Amygdala (tissue), 56 donors: ENCODE measurements at places on chromosomes 4 and X.

GRCh38 chrX:13479452-13479813 lies 90.0 kb upstream of the EGFL6 start:
- no peak for DNase-seq

- DNase-seq: no peak
These were observed 218.8 kb downstream of the MGST2 start for GRCh38 chr4:139884438-139884837.

- no peak for DNase-seq
These were observed 66.5 kb downstream of the HTR2C start for GRCh38 chrX:114650351-114650750.

DNA sequence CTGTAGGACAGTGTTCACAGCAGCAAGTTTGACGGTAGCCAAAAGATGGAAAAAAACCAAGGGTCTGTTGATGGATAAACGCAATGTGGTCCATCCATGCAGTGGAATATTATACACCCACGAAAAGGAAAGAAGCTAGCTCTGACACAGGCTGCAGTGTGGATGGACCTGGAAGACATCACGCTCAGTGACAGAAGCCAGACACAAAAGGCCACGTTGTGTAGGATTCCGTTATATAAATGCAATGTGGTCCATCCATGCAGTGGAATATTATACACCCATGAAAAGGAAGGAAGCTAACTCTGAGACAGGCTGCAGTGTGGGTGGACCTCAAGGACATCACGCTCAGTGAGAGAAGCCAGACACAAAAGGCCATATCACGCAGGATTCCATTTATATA lies 105.5 kb upstream of the SHOX start:
- no peak for DNase-seq

GRCh38 chrX:47164420-47164819 lies 19.4 kb downstream of the RBM10 start:
- no peak for DNase-seq

GRCh38 chr4:61996943-61997342 lies 796.8 kb downstream of the ADGRL3 start:
- no peak for DNase-seq

DNA sequence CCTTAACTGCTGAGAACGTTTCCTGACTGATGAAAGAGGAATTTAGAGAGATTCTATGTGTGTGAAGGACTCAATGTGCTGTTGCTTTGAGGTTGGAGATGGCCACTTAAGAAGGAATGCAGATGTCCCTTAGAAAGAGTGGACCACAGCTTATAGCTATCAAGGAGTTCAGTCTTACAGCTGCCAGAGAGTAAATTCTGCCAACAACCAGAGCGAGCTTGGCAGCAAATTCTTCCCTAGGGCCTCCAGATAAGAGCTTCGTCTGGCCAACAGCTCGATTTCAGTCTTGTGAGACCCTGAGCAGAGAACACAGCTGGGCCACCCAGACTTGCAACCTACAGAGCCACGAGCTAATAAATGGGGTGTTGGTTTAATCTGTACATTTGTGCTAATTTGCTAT lies 21.8 kb downstream of the MID1 start:
- no peak for DNase-seq

- no peak for DNase-seq
These were observed 8.5 kb upstream of the AKAP17A start for GRCh38 chrX:1582686-1583437.

DNA sequence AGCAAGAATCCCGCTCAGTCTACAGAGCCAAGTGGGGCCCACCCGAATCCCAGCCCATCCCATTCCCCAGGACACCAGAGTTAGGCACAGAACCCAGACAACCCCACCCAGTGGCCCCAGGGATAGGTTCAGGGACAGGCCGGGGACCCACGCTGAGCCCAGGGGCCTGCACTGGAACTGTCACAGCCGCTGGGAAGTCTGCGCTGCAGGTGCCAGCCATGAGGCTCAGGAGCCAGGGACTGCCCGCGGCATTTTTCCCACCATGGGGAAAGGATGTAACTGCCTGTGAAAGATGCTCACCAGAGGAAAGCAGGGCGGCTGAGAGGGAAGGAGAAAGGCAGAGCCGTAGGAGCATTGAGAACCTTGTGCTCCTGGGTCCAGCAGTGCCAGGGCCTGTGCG lies 12.0 kb downstream of the EVC2 start:
- no peak for DNase-seq

DNA sequence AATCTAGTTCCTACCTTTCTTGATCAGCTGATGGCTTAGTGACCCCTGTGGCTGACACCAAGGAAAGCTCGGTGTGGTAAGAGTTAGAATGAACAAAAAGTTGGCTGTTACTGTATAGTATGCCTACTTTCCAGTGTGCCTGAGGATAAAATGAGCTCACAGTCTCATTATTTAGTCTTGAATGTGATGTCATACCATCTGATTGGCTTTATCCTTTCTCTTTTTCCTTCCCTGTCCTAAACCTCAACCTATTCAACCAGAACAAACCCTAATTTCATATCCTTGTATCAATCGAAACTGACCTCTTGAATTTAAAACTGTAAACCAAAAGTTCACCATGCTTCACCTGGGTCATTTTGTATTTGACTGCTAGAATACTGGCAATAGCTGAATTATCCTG lies 156.4 kb downstream of the PPARGC1A start:
- no peak for DNase-seq

- no peak for DNase-seq
These were observed 39.6 kb downstream of the KLF3 start for GRCh38 chr4:38703635-38704034.

DNA sequence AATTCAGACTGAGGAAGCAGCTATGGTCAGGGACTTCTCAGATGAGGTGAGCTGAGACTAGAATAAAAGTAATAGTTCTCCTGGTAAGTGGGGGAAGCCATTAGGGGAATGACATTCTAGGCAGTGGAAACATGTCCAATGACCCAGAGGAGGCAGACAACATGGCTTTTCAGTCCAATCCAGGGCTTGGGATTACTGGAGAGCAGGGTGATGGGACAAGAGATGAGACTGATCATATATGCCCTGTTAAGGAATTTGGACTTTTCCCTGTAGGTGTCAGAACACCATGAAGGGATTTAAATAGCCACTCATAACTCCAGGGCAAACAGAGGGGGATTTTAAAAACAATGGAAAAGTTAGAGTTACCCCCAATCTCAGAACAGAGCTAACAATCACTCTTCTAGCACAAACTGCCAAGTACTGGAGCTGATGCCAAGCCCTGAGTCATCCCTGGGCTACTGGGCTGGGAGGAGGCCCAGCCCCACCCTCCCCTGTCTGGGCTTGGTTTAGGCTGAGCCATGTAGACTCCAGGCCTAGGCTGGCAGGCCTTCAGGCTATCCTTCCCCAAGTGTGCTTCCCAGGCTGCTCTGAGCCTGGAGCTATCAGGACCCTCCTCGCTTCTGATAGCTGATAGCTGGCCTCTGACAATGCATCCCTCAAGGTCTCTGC lies 22.7 kb upstream of the MSN start:
- no peak for DNase-seq

DNA sequence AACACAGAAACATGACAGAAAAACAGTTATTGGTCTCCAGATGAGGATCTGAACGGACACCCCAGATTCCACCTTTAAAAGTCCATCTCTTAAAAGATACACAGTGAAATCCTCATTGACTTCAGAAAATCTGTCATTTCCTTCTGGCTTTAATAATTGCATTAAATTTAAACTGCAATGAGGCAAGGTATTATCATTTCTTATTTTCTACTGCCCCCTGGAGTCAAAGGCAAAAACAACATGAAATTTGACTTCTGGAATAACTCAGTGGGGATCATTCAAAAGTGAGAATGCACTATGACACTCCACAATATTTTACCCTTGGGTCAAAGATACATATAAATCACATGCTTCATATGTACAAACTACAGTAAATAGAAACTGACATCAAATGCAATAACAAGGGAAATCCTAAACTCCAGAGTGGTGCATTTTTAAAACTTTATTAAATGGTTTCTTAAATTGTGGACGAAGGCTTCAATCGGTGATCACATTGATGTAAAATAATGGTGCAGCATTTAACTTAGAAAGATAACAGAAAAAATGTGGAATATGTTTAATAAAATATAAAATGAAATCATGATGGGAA lies 56.4 kb upstream of the SPANXN1 start:
- no peak for DNase-seq

- no peak for DNase-seq
These were observed 115.8 kb upstream of the INPP4B start for GRCh38 chr4:142961866-142962265.

DNA sequence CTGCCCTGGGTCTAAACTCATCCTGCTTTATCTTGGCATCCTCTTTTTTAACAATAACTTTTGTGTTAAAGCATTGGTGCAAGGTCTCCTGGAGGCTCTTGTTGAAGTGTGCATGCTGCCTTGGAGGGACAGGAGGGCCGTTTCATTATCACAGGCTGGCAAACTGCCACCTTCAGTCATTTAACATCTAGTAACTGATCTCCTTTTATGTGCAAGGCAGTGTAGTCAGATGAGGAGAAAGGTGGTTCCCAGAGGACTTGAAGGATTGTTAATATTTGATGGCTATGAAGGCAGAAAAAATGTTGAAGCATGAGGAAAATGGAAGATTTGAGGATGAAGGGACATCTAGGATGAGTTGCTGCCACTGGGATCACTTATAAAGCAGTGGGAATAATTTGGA lies 439.4 kb downstream of the RAPGEF2 start:
- no peak for DNase-seq

DNA sequence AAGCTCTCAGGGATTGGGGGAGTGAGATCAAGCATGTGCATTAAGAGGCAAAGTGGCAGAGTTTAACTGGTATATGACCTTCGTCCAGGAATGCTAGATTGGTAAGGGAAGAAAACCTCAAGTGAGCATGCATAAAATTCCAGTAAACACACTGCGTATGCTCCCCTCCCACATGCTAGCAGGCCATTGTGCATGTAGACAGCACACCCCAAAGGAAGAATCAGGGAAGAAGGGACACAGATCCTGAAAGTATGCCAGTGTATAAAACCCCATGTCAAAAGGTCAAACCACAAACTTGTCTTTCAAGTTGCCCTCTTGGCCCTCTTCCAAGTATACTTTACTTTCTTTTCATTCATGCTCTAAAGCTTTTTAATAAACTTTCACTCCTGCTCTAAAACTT lies 405.2 kb upstream of the CNKSR2 start:
- DNase-seq: no peak

DNA sequence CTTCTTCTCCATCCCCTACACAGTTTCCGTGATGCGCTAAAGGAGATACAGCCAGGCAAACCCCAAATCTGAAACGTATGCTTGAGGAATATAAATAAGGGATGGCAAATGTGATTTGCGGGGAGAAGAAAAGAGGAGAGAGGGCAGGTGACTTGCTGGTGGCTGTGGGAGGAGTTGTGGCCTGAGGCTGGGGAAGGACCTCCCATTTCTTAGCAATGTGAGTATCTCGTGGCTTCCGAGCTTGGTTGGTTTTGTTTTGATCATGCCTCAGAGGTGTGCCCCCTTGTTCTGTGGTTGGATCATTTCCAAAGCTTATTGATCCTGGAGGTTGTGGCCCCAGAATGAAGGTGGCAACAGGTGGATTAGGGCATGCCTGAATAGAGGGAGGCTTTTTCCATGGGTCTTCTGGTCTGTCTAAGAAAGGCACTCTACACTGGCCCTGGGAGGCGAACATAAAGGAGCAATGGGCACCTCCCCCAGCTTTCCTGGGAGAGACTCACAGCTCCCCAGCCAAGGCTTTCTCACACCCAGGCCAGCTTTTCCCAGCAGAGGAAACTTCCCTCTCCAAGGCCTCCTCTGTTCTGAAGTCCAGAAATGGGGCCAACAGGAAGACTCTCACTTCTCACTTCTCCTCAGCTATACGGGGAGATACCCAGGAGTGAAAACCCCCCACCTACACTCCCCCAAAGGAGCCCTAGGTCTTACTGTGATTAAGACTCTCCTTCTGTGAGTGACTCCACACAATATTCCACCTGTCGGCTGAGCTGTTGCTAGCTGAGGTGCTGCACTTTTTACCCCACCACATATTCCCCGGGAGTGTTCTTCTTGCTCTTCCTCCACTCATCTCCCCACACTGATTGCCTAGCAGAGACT lies 40.0 kb downstream of the C4orf51 start:
- DNase-seq: no peak

DNA sequence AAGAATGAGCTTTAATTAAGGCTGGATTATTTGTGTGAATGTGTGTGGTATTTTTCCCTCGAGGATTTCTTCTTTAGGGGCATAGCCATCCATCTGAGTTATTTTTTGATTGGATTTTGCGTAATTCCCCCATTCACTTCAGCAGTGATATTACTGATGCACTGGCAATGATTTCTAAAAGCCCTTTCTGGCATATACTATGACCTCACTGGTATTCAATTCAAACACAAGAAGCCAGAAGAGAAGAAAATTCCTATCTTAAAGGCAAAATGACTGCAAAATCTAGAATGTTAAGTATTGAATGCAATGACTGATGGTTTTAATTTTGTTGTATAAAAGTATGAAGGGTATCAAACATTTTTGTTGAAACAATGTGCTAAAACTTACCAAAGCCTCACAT lies 71.1 kb upstream of the DDIT4L start:
- DNase-seq: no peak

DNA sequence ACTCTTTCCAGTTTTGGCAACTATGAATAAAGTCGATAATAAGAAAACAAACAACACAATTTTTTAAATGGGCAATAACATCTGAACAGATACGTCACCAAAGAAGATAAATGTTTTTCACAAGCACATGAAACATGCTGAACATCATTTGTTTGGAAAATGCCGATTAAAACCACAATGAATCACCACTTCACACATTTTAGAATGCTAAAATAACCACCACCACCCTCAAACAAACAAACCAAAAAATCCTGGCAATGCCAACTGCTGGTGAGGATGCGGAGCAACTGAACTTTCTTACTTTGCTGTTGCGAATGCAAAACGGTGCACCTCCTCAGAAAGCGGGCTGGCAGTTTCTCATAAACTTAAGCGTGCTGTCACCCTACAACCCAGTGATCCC lies 115.9 kb downstream of the NSUN7 start:
- no peak for DNase-seq

GRCh38 chrX:27445438-27445837 lies 17.7 kb downstream of the PPP4R3C start:
- no peak for DNase-seq

GRCh38 chrX:14291666-14292500 lies 237.5 kb upstream of the GLRA2 start:
- DNase-seq: no peak
